HuH-7 (cell line): ENCODE measurements at places on chromosomes 16 and 17.

GRCh38 chr17:45910667-45911066, 16.3 kb downstream of the MAPT start:
- DNase-seq = no peak

GRCh38 chr17:17325228-17325627, 22.1 kb downstream of the NT5M start:
- DNase-seq = no peak

DNA sequence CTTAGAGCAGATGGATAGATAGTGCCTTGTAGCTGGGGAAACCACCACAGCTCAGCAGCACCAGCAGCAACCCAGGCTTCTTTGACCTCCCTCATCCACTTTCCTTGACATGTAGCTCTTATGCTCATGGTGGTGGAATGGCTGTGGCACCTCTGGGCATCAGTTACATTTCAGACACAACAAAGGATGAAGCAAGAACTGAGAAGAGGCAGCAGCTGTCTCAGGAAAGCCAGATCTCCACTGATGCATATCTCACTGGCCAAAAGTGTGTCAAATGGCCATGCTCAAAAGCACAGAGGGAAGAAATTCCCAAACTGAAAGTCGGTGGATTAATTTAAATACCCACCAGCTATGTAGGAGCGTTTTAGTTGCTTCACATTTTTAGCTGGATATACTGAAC, 671.4 kb upstream of the SALL1 start:
- DNase-seq = no peak

GRCh38 chr16:57748596-57748995, 13.0 kb downstream of the KATNB1 start:
- no peak for DNase-seq

GRCh38 chr16:59047114-59047513, 313.0 kb upstream of the GOT2 start:
- DNase-seq = no peak

DNA sequence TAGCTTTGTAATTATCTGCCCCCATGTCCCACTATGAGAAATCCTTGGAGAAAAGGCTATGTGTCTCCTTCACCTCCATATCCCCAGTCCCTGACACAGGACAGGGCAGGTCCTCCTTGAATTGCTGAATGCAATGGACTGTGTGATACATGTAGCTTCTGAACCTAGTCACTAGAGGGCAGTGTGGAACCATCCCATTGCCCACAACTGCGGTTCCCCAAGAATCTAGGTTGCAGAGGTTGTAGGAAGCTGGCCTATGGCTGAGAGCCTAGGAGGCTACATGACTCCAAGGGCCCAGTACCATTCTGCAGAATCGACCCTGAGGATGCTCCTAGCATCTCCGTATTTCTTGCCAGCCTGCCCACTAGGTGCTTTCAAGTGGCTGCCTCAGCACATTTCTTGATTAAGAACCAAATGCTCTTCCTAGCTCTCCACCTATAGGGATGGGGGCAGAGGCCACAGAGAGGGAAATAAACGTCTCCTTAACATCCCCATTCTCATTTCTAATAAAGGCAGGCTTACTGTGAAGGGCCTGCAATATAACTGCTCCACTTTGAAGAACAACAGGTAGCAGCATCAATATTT, 394.0 kb downstream of the CA10 start:
- DNase-seq = peak; percentile 65

DNA sequence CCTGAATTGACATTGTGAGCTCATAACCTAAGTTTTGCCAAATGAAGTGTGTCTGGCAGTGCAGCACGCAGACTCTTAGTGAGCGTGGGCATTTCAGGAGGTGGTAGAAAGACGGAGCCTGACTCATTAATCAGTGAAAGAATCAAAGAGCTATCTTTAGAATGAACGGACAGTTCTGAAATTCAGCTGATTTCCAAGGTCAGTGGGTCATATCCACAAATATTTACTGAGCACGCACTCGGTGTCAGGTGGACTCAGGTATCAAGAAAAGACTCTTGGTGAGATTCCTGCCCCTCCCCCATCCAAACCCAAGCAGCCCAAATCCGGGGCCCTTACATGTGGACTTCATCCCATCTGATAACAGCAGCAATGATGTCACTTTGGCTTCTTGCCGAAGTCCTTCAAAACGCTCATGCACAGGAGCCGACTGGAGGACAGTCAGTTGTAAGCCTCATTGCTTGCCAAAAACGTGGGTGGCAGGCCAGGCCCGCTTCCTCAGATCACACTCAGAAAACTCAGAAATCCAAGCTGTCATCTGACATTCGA, 185.8 kb downstream of the HS3ST3A1 start:
- DNase-seq = no peak

- peak; percentile 42 for DNase-seq
These were observed 225.1 kb upstream of the CA10 start for GRCh38 chr17:52383493-52384100.

DNA sequence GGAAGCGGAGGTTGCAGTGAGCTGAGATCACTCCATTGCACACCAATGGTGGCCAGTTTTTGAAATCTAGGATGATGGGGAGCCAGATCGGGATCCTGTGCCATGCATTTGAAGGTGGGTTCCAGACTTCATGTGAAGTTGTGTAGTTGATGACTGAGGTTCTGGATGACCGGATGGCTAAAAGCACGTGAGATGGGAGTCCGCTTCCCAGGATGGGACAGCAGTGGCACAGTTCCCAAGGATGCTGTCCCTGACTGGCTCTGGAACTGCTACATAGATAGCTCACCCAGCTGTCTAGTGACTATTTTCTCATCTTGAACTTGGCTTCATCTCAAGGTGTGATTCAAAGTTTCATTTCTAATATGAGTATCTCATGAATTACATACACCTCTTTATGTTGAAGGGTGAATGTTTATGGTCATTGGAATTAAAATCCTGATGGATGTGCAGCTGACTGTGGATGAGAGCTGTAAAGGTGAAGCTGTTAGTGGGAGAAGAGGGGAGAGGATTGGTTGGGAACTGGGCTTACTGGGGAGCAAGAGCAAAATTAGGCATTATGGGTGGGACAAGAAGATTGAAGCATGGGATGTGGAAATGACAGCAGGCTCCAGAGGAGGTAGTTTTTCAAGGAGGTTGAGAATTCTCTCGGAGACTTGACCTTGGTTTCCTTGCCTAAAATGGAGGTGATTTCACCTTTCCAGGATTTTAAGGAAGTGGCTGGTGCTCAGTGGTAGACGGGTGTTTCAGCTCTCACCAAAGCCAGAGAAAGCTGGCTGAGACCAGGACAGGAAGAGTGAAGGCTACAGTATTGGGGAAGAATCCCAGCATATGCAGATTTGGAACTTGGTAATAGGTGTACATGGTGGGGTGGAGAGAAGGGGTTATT, 8.2 kb downstream of the TUFM start:
- DNase-seq = no peak

DNA sequence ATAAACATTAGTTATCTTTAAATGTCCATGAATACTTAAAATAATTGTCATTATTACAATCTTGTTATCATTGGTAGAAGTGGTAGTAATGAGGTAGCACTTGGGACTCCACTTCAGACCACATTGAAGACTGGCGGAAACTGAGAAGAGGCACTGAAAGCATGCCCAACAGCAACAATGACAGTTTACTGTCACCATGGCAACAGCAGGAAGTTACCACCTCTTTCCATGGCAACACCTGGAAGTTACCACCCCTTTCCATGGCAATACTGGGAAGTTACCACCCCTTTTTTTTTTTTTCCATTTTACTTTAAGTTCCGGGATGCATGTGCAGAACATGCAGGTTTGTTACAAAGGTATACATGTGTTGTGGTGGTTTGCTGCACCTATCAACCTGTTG, 494.9 kb upstream of the RBFOX1 start:
- no peak for DNase-seq

DNA sequence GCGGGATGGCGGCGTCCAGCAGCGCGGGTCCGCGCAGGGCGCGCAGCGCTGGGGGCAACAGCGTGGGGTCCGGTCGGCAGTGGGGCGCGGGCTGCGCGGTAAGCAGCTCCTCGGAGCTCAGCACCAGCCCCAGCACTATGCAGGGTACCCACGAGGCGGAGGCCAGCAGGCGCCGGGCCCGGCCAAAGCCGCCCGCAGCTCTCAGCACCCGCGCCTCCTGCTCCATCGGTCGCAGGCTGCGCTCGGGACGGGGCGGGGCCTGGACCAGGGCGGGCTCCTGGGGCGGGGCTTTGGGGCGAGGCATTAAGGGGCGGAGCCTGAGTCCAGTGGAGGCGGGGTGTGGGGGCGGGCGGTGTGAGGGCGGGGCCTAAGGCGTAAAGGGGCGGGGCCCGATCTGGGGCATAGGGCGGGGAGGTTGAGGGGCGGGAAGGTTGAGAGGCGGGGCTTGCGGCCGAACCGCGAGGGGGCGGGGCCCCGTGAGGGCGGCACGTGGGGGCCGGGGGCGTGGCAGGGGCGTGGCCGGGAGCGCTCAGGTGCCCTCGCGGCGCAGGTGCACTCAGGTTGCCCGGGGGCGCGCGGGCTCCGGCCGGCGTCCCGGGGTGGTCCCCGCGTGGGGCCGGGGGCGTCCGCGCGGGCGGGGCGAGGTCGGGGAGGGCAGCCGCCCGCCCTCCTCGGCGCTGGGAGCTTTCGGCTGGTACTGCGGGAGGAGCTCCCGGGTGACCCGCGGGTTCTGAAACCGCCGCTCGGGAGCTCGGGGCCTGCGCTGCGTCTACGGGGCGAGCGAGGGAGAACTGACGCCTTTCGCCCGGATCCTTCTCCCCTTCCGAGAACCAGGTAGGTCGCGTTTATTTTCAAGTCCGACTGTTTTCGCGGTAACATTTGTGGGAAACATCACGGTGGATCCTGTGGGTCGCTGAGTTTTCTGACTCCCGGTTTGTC, 1.4 kb upstream of the SLC22A31 start:
- DNase-seq = peak; percentile 90

GRCh38 chr16:22161999-22162655, at the start of gene SDR42E2:
Gene SDR42E2, plus strand, starts transcription at chr16:22162506. Its CDS starts 3,077 bp downstream, at chr16:22165583.
- no peak for DNase-seq

DNA sequence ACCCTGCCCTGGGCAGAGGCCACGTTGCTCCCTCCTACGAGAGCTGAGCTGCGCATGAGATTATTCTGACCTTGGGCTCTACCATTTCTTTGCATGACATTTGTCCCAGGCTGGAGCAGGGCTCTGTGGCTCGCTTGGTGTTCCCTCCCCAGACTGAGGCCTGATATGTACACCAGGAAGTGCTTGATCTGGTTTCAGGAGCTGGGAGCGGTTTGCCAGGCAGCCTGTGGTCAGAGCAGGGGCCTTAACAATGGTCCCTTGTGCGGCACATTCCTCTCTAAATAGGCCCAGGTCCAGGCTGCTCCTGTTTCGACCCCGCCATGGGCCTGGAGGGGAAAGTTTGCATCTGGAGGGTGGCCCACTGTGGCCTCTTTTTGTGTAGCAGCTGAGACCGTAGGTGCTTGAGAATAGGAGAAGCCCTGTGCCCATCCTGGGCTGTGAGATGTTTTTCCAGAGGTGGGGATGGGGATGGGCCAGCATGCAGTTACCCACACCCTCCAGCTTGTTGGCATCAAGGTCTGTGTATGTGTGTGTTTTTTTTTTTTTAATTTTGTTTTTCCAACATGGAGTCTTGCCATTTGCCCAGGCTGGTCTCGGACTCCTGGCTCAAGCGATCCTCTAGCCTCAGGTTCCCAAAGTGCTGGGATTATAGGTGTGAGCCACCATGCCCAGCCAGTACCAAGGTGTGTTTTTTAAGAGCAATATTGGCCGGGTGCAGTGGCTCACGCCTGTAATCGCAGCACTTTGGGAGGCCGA, 253.9 kb downstream of the SEC14L1 start:
- DNase-seq = peak; percentile 89

- no peak for DNase-seq
These were observed 42.4 kb downstream of the OMG start for GRCh38 chr17:31254654-31255053.

DNA sequence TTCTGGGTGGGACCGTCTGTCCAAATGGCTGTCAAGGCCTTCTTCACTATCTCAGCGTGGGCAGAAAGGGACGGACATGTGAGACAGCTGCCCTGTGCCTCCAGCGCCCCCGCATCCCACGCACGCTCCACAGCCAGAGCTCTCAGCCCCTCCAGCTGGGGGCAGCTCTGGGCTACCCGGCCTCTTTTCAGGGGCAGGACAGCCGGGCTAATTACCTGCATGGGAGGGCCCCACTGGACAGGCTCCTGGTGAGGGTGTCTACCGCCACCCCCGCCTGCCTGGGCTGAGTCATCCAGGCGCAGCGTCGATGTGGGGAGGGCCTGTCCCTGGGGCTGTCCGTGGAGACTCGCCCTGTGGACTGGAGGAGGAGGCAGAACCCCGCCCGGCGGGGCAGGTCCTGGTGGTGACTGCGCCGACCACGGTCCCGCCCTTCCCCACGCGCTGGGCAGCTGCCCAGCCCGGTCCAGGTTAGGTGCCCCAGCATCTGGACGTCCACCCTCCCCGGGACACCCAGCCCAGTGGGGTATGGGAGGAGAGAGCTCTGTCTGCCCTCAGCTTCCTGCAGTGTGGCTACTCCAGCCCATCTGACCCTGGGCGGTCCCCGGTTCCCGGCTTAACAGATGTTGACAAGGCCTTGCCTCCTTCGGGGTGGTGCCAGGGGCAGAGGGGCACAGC, 5.9 kb upstream of the METRNL start:
- DNase-seq = no peak

DNA sequence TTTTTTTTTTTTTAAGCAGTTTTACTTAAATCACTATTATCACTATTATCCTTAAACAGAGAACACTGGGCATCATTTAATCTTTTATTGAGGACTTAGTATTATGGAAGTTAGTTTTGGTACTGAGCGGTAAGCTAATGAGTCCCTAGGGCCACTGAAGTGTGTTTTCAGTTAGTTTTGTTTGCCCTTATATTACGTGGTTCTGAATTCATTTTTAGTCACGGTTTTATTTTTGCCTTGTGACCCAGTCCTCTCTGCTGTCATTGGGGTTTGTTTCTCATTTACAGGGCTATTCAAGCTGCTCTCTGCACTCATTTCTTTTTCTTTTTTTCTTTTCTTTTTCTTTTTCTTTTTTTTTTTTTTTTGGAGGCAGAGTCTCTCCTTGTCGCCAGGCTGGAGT, 17.3 kb downstream of the RABEP1 start:
- DNase-seq = no peak

DNA sequence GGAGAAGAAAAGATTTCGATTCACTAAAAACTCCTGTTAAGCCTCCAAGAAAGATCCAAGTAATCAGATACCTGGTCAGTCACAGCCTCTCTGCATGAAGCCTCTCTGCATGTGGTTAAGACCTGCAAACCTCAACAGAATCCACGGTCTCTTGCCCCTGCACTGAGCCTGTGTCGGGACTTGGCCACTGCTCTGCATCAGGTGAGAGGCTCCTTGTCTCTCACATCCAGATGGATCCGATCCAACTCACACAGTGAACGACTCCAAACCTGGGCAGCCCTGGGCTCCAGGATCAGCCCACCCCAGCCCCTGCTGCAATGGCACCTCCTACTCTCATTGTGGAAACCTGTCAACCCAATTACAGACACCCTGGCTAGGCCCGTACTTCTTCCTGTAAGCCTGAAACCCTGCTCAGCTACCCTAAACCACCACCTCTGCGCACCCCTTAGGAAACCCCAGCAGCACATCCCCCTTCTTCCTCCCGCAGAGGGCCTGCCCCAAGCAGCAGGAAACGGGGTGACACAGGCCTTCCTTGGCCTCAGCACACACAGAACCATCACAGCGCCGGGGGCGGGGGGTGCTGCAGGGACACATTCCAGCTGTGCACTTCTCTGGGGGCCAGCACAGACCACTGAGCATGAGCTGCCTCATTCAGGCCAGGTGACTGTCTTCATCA, 129.5 kb downstream of the ANKRD11 start:
- DNase-seq = no peak

GRCh38 chr16:14525596-14525995, 104.5 kb downstream of the PARN start:
- no peak for DNase-seq

GRCh38 chr17:28896884-28897768, at the start of gene FLOT2:
Gene FLOT2, minus strand, starts transcription at chr17:28897733. Its CDS starts 159 bp downstream, at chr17:28897574.
- DNase-seq = peak; percentile 73
